ENCODE measurements at places on chromosomes 4 and X. TPM values are rescaled to one million over a fixed set of nuclear protein-coding genes. Genes with fewer than 3 reads are reported as not detected.

GRCh38 chrX:39760930-39761329, 336.8 kb downstream of the BCOR start:
- no peak for DNase-seq

GRCh38 chr4:40099010-40099409, 42.4 kb downstream of the N4BP2 start:
- DNase-seq, result no peak

OPRPN gene
- total RNA-seq, result not detected

ODAM gene
- not detected for total RNA-seq

DNA sequence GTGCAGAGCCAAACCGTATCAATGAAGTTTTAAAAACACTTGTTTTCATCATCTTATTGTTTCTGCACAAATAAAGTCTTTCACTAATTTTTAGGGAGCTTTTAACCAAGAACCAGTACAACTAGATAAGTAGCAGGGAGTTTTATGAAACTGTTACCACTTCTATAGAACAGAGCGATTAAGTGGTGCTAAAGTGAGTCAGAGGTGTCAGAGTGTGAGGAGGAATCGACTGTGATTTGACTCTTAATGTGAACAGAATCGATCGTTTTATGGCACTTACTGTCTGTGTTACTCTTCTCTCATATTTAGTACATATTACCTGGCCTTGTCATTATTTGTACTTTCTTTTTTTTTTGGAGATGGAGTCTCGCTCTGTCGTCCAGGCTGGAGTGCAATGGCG, 43.3 kb downstream of the PDK3 start:
- DNase-seq, result no peak

- no peak for DNase-seq
Observed at GRCh38 chr4:7281691-7282665, 89.6 kb downstream of the SORCS2 start.

GRCh38 chr4:6199422-6199921, 877 bp downstream of the JAKMIP1 start:
- no peak for DNase-seq

DNA sequence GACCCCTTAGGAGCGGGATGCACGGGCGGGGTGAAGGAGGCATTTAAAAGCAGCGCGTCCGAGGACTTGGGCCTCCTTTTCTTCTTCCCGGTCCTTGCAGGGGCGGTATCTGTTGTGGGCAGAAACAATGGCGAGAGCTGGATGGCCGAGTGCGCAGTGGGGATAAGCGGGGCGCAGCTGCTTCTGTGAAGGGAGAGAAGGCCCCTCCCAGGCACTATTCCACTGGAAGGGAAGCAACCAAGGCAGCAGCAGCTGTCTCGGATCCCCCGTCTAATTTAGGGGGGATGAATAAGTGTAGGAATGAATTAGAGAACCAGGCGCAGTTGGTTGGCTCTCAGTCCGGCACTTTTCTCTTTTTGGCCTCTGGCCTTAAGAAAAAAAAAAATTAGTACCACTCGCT, 995 bp downstream of the SMARCA5 start:
- no peak for DNase-seq

CT83 gene
- not detected for total RNA-seq

- DNase-seq, result no peak
Observed at GRCh38 chr4:106315476-106315967, 487 bp downstream of the TBCK start.

HMX1 gene
- total RNA-seq, result not detected

DNA sequence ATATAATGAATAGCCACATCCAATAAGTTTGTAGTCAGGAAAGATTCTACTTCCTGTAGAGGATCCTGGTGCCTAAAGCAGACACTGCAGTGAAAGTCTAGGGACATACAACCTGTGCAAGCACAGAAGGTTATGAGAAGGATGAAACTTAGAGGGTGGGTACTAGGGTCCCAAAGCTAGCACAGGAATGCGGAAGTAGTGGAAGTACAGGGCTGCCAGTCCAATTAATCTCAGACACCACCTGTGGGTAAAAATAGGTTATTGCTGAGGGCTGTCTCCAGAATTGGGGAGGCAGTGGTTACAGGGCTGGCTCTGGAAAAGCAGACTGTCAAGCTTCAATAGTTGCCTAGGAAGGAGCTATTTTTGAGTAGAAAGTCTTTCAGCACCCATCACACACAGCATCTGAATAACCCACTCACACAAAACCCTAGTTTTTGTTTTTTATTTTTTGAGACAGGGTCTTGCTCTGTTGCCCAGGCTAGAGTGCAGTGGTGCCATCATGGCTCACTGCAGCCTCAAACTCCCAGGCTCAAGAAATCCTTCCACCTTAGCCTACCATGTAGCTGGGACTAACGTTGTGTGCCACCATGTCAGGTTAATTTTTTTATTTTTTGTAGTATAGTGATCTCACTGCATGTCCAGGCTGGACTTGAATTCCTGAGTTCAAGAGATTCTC, 50.8 kb upstream of the ELF2 start:
- no peak for DNase-seq

DNA sequence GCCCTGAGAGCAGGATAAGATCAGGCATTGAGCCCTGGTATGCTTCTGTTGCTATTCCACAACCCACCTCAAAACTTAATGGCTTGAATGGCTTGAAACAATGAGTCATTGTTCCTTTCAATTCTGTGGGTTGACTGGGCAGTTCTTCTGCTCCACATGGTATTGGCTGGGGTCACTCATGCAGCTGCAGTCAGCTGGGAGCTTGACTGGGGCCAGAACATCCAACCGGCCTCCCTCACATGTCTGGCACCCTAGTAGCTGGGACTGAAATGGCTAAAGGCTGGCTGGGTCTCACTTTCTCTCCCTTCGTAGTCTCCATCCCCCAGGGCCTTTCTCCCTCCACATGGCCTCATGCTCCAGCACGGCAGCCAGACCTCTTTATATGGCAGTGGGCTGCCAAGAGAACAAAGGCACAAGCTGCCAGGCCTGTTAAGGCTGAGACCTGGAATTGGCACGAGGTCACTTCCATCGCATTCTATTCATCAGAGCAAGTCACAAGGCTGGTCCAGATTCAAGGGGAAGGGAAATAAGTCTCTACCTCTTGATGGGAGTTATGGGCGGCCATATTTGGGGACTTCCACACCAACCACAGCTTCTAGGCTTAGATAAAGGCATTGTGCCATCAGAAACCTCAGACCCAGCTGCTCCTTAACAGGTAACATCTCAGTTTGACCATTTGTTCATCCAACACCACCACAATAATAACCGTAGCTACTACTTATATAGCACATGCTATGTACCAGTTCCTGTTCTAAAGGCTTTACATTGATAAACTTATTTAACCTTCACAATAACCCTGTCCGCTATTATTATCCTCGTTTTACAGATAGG, 159.7 kb upstream of the ATP6AP2 start:
- DNase-seq, result no peak

WDFY3 gene
- 27.6 TPM for total RNA-seq

GRCh38 chr4:144350706-144351105, 210.2 kb upstream of the GYPA start:
- DNase-seq, result no peak

GRCh38 chrX:153299855-153300254, 21.7 kb downstream of the PNMA6F start:
- DNase-seq, result peak; percentile 26

DNA sequence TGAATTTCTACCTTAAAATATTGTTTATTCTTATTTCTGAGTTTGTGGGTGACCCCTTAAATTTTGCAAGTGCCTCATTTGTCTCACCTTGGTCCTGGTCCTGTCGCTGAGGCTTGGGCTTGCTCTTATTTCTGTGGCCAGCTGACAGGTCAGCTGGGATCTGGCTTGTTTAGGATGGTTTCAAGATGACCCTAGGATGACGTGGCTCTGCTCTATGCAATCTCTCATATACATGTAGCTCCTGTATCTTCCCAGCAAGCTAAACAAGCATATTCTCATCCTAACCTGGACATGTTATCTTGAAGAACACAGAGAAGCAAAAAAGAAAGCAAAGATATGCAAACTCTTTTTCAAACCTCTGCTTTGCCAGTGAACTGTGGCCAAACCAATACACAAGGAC, 158.4 kb downstream of the BANK1 start:
- DNase-seq, result no peak

GRCh38 chr4:140654495-140654814, 85.7 kb upstream of the UCP1 start:
- DNase-seq, result no peak

BTK gene
- 2.1 TPM for total RNA-seq

- no peak for DNase-seq
Observed at GRCh38 chr4:11741190-11741652, 312.5 kb upstream of the HS3ST1 start.

DNA sequence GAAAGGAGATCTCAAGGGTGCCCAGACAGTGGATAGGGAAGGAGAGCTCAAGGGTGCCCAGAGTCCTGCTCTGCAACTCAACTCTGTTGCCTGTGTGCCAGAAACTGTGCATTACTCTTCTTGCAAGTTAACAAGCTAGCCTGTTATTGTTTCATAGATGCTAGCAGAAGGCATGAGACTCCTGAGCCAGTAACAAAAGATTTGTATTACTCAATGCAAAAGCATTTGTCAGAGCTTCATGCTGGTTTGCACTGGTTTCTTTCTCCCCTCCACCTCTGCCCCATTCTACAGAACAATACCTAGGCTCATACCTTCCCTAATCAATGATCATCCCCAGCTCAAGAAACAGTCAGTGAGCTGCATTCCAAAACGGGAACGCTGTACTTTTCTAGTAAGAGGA, 124.5 kb upstream of the NEIL3 start:
- no peak for DNase-seq

GRCh38 chrX:72495046-72495445, 77.6 kb downstream of the HDAC8 start:
- DNase-seq, result no peak

NOX1 gene
- not detected for total RNA-seq

GRCh38 chr4:27318740-27319139, 458.1 kb downstream of the STIM2 start:
- no peak for DNase-seq

GRCh38 chrX:110409925-110410324, 51.3 kb downstream of the RTL9 start:
- DNase-seq, result no peak

GRCh38 chr4:102445213-102445612, 55.9 kb upstream of the NFKB1 start:
- no peak for DNase-seq

GRCh38 chrX:97021680-97022079, 138.0 kb downstream of the RPA4 start:
- DNase-seq, result no peak

- DNase-seq, result no peak
Observed at GRCh38 chrX:8048466-8048865, 121.3 kb upstream of the PNPLA4 start.

DNA sequence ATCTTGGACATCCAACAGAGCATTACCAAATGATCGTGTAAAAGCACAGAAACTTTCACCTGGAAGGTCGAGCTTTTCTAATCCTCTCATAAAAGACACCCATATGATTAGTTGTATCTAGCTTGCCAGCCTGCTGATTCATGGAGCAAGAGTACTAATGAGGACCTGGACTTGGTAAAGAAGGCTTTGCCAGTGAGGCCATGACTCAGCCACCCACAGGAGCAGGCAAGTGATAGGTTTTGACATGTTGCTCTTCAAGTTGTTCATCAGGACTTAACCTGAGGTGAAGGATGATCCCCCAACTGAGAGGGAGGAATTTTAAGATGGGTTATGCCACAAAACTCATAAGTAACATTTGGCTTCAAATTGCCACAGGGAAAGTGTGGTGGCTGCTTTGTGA, 24.7 kb upstream of the EPGN start:
- no peak for DNase-seq

GRCh38 chrX:139750390-139750789, 42.4 kb upstream of the MCF2 start:
- DNase-seq, result no peak

ZNF732 gene
- not detected for total RNA-seq

MAN2B2 gene
- total RNA-seq, result 23.7 TPM

GRCh38 chr4:185363251-185363650, 32.5 kb downstream of the LRP2BP start:
- DNase-seq, result no peak

GRCh38 chr4:105155426-105155825, 8.8 kb downstream of the TET2 start:
- DNase-seq, result no peak

- DNase-seq, result no peak
Observed at GRCh38 chrX:101407167-101407747, 468 bp downstream of the GLA start.

CHRDL1 gene
- total RNA-seq, result 13.3 TPM

DNA sequence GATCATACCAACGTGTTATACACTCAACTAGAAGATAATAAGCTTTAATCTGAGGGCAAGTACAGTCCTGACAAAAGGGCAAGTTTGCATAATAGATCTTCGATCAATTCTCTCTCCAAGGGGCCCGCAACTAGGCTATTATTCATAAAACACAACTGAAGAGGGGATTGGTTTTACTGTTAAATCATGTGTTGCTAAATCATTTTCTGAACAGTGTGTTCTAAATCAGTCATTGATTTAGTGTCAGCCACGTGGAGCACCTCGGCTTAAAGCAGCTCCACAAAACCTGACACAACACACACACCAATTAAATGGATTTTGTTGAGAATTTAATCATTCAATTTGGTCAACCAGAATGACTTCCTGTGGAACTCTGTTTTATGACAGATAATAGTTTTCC, 61.6 kb downstream of the PTCHD1 start:
- DNase-seq, result no peak

GRCh38 chr4:16104520-16104919, 20.7 kb upstream of the PROM1 start:
- no peak for DNase-seq

- no peak for DNase-seq
Observed at GRCh38 chr4:169266081-169266480, 4.7 kb downstream of the SH3RF1 start.

GIMD1 gene
- total RNA-seq, result not detected

IQCM gene
- total RNA-seq, result not detected

MXRA5 gene
- 1.2 TPM for total RNA-seq

Data from right atrium auricular region (tissue), 2 donors.